RCC 7860 (cell line): ENCODE measurements at places on chromosomes 3 and 15.
A peak's percentile ranks its signal among the peaks of the same experiment; 100 is the strongest.

DNA sequence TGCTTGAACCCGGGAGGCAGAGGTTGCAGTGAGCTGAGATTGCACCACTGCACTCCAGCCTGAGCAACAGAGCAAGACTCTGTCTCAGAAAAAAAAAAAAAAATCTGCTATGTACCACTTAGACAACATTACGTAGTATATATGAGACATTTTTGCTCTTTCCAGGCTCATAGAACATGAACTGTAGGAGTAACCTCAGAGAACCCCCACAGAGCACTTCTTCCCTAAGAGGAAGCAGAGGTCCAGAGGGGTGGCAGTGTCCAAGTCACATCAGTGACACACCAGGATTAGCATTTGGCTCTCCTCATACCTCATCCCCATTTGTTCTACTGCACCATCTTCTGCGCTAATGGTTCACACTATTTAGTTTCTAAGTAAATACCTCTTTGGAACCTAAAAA lies 33.7 kb downstream of the ARRDC4 start:
- no peak for DNase-seq

DNA sequence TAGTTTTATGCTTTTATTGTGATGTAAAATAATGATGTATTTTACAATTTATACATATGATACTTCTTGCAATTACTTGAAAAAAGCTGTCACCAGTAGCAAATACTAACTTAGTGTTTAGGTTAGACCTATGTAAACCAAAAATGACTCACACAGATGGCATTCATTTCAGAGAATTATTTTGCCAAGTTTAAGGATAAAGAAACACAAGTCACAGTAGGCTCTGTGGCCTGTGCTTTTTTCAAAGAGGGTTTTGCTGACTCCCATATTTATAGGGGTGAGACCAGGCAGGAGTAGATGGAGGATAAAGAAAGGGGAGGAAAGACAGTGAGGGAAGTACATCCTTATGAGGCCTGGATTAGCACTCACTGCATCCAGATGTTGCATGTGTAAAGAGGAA lies 356.6 kb upstream of the NPAP1 start:
- no peak for DNase-seq

GRCh38 chr3:10463533-10464434 lies 41.6 kb downstream of the ATP2B2 start:
- DNase-seq = no peak

GRCh38 chr3:31275038-31275572 lies 257.6 kb upstream of the STT3B start:
- no peak for DNase-seq

DNA sequence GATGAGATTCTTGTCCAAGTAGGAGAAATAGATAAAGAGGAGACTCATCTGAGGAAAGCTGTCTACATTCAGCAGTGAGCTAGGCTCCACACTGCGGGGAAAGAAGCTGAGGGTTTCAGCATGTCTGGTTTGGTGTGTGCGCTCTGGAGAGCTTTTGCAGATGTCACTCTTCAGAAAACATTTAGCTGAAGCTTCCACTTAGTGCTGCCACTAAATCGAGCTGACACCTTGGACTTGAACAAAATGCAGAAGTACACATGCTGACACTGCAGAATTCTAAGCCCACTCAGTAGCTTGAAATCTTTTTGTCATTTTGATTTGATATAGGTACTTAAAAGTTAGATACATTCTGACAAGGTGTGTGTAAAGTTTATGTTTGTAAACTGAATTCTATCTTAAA lies 32.3 kb upstream of the CRTC3 start:
- no peak for DNase-seq

GRCh38 chr3:194875581-194876402 lies 190.1 kb downstream of the FAM43A start:
- no peak for DNase-seq

DNA sequence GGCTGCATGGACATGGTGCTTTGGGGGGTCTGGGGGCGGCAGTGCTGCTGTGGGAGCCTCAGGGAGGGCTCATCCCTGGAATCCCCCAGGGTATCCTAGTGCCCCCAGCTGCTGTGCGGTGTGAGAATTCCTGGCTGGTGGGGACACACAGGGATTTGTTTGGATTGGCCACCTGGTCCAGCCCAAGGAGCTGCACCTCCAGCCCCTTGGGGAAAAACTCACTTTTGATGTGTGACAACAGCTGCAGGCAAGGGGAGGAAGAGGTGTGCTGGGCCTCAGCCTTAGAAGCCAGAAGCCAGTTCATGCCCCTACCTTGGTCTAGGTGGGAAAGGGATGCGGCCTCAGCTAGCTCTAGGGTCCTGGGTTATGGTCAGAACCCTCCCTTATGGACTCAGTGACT lies 8.4 kb upstream of the COMMD4 start:
- DNase-seq = no peak

DNA sequence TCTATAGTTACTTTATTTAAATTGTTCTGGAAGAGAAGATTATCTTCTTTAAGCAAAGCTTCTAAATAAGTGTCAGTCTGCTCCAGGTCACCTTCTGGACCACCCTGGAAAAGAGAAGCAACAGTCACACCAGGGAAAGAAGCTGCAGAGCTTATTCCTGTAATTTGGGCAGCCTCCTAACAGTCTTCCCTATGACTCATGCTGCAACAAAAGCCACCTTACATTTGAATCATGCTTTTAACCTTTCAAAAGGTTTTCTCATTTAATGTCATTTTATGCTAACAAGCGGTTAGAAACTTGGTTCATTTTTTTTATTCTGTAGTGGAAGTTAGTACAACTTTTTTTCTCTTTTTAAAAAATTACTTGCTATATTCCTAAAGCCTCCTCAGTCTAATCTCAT lies 5.3 kb upstream of the GUCA1C start:
- DNase-seq = no peak

GRCh38 chr3:42036483-42036823 lies 54.7 kb upstream of the TRAK1 start:
- peak; percentile 89 for DNase-seq

- DNase-seq = no peak
Observed at GRCh38 chr3:74787011-74787410, 172.6 kb upstream of the CNTN3 start.

DNA sequence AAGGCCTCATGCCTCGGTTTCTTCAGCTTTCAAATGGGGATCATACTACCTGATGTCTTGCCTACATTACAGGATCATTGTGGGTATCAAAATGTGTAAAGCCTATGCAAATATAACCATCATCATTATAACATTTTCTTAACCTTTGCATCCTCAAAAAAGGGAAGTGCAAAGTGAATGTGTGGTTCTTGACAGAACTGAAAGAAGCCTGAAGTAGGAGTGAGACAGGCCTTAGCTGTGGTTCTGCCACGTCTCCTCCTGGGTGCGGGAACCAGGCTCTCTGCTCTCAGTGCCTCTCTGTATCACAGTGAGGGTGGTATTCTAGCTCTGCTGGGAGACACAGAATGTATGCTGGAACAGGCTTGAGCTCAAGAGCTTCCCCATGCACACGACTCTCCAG lies 316.9 kb upstream of the ICE2 start:
- no peak for DNase-seq

DNA sequence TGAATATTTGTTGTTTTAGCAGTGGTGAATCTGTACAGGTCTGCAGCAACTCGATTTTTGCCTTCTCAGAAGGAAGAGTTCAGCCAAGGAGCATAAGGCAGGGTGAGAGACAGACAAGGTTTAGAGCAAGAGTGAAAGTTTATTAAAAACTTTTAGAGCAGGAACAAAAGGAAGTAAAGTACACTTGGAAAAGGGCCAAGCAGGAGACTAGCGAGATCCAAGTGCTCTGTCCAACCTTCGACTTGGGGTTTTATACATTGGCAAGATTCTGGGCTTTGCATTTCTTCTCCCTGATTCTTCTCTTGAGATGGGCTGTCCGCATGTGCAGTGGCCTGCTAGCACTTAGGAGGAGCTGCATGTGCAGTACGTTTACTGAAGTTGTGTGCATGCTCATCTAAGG lies 46.7 kb upstream of the AADACL2 start:
- no peak for DNase-seq

DNA sequence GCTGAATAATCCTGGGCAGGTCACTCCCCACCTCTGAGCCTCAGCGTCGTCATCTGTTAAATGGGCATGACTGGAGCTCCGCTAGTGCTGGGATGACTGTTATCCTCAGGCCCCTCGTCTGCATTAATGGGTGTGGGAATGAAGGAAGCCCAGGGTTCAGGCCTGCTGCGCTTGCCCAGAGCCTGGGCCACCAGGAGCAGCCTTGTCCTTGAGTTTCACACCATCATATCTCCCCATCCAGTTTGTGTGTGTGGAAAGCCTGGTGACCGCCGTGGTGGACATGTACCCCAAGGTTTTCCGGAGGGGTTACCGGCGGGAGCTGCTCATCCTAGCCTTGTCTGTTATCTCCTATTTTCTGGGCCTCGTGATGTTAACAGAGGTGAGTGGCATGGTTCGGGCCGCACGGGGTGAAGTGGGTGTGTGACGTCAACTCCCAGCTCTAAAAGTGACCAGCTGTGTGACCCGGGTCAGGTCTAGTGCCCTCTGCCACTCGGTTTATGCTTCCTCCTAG lies 63.5 kb upstream of the SLC6A1 start:
- DNase-seq = no peak

DNA sequence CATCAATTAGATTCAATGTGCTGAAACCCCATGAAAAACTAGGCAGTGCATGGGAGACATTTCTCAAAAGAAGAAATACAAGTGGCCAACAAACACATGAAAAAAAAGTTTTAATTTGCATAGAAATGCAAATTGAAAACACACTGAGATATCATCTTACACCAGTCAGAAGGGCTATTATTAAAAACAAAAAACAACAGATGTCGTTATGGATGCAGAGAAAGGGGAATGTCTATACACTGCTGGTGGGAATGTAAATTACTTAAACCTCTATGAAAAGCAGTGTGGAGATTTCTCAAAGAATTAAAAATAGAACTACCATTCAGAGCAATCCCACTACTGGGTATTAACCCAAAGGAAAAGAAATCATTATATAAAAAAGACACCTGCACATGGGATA lies 98.7 kb downstream of the CCNL1 start:
- DNase-seq = no peak

- peak; percentile 82 for DNase-seq
Observed at GRCh38 chr3:190070622-190071347, 49.9 kb downstream of the P3H2 start.

DNA sequence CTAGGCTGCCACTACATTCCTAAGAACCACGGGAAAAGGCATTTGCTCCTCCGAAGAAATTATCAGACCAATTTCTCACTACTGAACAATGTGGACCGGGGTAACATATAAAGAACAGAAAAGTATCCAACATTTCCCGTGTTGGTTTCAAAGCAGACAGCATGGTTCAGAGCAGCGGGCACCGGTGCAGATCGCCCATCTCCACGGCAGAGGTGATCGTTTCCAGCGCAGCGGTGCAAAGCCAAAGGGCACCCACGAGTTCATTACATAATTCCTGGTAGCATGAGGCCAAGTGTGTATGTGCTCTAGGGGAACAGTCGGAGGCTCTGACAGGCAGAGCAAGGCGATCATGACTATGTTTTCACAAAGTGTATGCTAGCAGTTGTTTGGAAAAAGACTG lies 13.2 kb downstream of the GRK7 start:
- no peak for DNase-seq

DNA sequence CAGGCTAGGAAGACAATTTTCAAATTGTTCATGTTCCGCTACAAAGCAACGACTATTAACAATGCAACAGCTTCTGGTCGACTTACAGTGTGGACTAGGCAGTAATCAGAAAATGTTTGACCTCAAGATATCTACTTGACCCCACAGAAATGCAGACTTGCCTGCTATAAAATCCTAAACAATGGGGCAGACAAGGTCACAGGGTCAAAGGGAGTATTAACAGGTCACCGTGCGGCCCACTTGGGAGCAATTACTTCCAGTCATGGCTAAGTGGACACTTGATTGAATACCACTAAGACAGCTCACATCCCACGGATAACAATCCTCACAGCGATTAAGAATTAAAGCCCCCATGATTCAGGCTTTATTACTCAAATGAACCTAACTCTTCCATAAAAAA lies 58.9 kb downstream of the FOXP1 start:
- DNase-seq = peak; percentile 54

- DNase-seq = no peak
Observed at GRCh38 chr3:45861043-45861719, 19.3 kb upstream of the LZTFL1 start.

DNA sequence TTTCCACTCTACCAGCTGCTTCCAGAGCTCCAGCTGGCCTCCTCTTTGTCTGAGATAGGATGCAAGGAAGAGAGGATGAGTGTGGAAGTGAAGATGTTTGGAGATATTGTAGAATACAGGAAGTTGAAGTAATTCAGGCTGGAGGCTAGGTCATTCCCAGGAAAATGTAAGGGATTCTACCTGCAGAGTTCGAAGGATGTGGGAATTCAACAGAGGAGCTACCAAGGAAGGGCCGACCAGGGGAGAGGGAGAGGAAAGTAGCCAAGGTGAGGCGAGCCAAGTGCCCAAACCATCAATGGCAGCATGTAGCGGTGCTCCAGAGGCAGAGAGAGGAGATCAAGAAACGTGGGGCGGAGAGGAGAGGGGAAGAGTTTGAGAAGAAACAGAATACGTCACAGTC lies 49.0 kb upstream of the EPHB3 start:
- no peak for DNase-seq

- DNase-seq = peak; percentile 10
Observed at GRCh38 chr15:56919609-56920366, 1.3 kb downstream of the TCF12 start.

DNA sequence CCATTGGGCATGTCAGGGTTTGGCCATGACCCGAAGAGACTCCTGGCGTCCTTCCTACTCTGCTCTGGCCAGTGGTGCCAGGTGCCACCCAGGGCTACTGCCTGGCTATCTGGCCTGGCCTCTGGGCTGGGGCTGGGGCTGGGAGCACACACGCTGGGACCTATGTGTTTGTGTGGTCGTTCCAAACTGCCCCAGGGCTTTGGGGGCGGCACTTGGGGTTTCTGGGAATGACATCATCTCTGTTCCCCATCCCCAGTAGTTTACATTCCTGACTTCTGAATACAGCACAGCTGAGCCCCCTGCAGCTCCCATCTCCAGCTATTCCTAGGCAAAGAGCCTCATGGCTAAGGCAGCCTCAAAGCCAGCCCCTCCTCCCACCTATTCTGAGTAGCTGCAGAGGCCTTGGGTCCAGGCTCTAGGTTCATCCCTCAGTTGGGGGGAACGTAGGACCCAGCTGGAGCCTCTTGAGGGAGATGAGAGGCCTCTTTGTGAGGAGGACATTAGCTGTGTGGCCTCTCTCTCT lies 24.3 kb downstream of the PLEKHO2 start:
- DNase-seq = no peak

- DNase-seq = no peak
Observed at GRCh38 chr15:85748176-85748575, 46.5 kb downstream of the KLHL25 start.

GRCh38 chr3:63949005-63949404 lies 36.8 kb upstream of the SCAANT1 start:
- DNase-seq = no peak

GRCh38 chr15:89442671-89443307 lies 53.6 kb downstream of the RHCG start:
- no peak for DNase-seq
